ENCODE measurements at places on chromosomes 3 and 15.

- no peak for DNase-seq
These were observed 250.2 kb downstream of the THRB start for GRCh38 chr3:24244491-24244890.

DNA sequence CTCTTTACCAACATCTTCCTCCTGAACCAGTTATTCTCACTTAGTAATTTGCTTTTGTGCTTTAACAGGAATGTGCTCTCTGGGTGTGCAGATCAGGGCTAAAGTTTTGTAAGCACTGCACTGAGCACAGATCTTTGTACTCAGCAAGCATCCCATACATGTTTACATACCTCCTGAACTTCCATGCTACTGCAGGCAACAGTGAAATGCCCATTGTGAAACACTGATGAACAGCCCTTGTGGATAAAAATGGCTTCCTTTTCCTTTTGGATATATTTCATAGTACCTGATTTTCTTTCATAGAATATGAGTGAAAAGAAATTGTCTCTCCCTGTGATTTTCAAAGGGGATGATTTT is 855.9 kb downstream of the MCTP2 start:
- DNase-seq: no peak

- no peak for DNase-seq
These were observed 594.9 kb upstream of the SUCLG2 start for GRCh38 chr3:68249265-68249664.

- DNase-seq: no peak
These were observed 23.0 kb upstream of the BFSP2 start for GRCh38 chr3:133376810-133377209.

- DNase-seq: no peak
These were observed 22.5 kb downstream of the MYZAP start for GRCh38 chr15:57614241-57614640.

DNA sequence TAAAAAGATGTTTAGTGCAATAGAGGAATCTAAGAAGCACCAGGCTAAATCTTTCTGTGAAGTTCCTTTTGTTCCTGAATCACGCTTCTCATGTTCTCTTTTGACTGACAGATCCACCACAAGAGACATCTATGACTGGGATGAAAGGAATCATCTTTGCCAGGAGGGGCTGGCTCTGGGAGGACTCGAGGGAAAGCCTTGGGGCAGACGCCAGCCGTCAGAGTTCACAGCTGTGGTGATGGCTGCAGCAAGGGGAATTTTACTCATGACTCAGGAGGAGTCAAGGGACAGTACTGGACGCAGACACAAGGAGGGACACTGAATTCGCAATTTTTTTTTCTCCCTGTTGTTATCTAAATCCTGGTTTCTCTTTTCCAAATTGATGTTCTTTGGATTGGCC is 38.7 kb downstream of the C3orf38 start:
- DNase-seq: no peak

GRCh38 chr15:37081983-37082382 is 18.4 kb downstream of the MEIS2 start:
- DNase-seq: no peak

DNA sequence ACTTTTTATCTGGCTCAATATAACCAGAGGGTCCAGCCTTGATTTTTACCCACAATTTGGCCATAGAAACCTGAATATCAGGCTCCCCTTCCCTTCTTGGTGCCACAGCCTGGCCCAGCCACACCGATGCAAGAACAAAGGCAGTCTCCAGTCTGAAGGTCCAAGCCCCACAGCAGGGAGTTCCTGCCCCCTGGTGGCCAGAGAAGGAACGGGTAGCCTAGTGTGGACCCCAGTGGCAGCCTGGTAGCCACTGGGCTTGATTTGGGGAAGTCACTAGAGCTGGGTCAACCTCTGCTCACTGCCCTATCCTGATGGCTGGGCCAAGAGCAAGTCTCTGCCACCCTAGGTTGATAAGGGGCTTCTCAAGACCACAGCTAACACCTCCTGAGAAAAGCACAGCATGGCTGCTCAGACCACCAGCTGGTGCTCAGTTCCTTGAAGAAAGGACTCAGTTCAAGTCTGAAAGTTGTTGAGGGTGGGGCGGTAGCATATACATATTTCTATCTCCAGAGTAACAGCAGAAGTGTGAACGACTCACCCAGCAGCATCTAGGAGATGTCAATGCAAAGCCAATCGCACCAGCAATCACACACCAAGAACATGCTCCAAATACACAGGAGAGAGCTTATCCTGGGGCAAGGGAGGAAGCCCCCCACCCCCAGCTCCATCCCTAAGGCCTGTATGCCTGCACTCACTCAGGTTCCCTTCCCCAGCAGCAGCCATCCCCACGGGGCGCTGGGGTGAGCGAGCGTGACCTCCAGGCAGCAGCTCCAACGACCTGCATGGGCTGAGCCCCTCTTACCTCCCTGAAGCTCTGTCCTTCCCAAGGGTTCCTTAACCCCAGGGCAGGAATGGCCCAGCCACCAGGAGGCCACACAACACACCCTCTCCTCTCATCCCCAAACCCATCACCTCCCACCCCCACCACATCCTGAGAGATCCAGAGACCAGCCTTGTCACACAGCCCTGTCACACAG is 7.6 kb downstream of the PFKFB4 start:
- DNase-seq: peak; percentile 93

- DNase-seq: no peak
These were observed 245.4 kb downstream of the LRRN1 start for GRCh38 chr3:4044619-4045018.

- no peak for DNase-seq
These were observed 68.5 kb downstream of the C3orf70 start for GRCh38 chr3:185084402-185084801.

GRCh38 chr3:129065720-129066073 is 5.1 kb downstream of the GP9 start:
- no peak for DNase-seq

Data from stimulated activated CD8-positive, alpha-beta memory T cell treated with anti-CD3 and anti-CD28 coated beads, Interleukin-4, amount 100 ng/mL, for 48 hours (primary cell).